Left lobe of liver (tissue), 2 donors: ENCODE measurements at places on chromosomes 13 and 19. TPM values are rescaled to one million over a fixed set of nuclear protein-coding genes. Genes with fewer than 3 reads are reported as not detected.

- DNase-seq: peak; percentile 96
Measured at GRCh38 chr13:27251166-27252091, at the start of gene RPL21. Gene RPL21, plus strand, starts transcription at chr13:27251558. Its CDS starts 2,219 bp downstream, at chr13:27253777.

DNA sequence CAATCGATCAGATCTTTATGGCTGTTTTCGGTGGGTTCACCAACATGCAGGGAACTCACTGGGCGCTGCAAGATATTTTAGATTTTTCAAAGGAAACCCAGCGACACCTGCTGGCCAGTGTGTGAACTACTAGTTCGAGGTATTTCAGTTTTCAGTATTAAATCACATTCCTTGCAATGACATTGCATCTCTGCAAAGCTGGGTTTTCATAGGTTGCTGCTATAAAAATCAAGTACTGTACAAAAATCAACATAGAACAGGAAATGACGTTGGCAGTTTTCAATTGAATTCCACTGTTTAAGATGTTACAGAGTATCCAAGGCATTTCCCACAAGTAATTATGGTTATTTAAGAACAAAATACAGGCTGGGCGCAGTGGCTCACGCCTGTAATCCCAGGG, 17.6 kb downstream of the LIG1 start:
- peak; percentile 67 for DNase-seq

DNA sequence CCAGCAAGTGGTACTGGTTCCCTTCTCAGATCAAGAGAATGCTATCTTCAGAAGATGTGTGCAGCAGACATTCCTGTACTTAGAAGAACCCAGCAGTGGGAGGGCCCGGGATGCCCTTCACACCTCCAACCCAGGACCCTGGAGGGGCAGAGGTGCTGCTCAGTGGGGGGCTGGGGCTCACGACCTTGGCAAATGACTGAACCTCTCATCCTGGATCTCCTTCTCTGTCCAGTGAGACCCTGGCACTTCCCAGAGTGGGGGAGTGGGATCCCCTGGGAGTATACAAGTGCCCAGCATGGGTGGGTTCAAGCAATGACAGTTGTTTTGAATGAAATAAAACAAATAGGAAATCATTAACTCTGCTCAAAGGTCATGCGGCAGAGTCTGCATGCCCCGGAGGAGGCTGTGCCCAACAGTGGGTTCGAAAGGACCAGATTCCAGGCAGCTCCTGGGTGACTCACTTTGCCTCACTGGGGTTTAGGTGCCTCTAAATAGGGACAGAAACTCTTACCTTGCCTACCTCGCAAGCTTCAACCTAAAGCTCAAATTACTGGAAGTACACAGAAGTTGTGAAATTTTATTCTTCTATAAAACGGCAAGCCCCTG, 26.9 kb downstream of the GGACT start:
- no peak for DNase-seq

AKT2 gene
- 140 TPM for total RNA-seq

PROZ gene
- 50.2 TPM for total RNA-seq

MAG gene
- 0.81 TPM for total RNA-seq

ELANE gene
- total RNA-seq: 0.58 TPM

OSCAR gene
- total RNA-seq: 0.91 TPM
